ENCODE measurements at places on chromosomes 5 and 9. TPM values are rescaled to one million over a fixed set of nuclear protein-coding genes. Genes with fewer than 3 reads are reported as not detected.

The DMRTA1 gene
- total RNA-seq: 0.05 TPM

The IFNA21 gene
- not detected for total RNA-seq

The MSMP gene
- total RNA-seq: 66.8 TPM

The ZFP2 gene
- total RNA-seq: 1.0 TPM

The FRMD3 gene
- total RNA-seq: 6.1 TPM

The CCNO gene
- total RNA-seq: not detected

The UBE2B gene
- total RNA-seq: 51.4 TPM

DNA sequence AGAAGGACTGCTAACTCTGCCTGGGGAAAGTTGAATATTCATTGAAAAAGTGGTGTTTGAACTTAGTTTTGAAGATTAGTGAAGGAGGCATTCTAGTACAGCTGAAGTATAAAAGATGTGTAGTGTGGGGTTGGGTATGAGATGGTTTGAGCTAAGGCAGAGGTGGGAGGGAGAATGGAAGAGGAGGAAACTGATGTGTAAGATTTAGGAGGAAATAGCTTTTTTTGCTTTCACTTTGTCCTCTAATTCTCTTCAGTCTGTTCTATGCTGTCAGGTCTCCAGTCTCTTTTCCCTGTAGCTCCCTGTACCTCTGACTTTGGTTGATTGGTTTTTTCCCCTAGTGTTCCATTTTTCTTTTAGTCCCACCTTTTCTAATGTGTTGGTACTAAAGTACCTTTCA is 9.0 kb downstream of the CREBRF start:
- no peak for DNase-seq

DNA sequence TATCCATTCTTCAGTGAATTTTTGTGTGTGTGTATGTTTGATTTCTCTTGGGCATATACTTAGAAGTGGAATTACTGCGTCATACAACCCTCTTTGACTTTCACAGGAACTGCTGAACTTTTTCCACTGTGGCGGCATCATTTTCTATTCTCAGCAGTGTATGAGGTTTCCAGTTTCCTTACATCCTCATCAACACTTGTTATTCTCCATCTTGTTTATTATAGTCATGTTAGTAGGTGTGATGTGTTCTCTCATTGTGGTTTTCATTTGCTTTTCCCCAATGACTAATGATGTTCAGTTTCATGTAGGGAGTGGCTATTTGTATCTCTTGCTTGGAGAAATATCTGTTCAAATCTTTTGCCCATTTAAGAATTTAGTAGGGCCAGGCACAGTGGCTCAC is 2.6 kb downstream of the ZNF79 start:
- DNase-seq: no peak

DNA sequence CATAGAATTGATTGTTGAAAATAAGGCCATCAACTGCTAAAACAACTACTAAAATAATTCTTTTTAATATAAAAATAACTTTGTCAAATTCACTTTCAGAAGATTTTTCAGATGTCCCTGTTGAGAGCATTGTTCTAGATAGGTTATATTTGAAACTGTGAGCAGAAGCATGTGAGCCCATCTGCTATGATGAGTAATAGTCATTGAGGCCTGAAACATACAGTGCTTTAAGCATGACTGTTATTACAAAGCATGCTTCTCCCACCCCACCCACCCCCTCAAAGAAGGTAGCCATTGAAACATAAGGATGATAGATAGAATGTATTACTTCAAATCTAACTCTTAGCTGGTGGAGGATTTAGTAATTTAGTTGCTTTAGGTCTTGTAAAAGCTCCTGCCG is 86.0 kb downstream of the UHRF2 start:
- DNase-seq: peak; percentile 32

DNA sequence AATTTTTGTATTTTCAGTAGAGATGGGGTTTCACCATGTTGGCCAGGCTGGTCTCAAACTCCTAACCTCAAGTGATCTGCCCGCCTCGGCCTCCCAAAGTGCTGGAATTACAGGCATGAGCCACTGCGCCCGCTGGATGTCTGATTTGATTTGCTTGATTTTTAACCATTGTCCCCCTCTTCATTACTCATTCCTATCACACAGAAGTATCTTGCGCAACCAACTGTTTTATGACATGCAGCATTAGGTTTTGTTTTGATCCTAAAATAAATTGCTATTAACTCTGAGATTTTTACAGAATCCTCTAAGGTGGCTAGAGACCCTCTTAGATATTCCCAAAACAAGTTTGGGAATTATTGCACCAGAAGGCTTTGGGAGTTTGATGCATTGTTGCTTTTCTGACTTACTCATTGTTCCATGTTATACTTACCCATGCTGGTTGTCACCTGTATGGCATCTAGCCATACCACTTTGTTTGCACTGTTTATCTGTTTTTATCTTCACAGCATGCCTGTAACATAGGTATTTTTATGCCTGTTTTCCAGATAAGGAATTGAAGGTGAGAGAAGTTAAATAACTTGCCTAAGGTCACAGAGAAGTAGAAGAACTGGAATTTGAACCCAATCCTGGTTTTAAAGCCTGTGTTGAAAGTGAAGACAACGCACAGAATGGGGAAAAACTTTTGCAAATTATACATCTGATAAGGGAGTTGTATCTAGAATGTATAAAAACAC is 35.9 kb upstream of the PWWP2A start:
- no peak for DNase-seq

- DNase-seq: no peak
These were observed 100.0 kb upstream of the IFNK start for GRCh38 chr9:27423915-27424710.

- no peak for DNase-seq
These were observed 271.6 kb downstream of the MAST4 start for GRCh38 chr5:66867618-66868322.

GRCh38 chr9:73371801-73372200 is 220.1 kb downstream of the ANXA1 start:
- DNase-seq: no peak

GRCh38 chr9:68847765-68848164 is 142.7 kb downstream of the PIP5K1B start:
- DNase-seq: no peak

DNA sequence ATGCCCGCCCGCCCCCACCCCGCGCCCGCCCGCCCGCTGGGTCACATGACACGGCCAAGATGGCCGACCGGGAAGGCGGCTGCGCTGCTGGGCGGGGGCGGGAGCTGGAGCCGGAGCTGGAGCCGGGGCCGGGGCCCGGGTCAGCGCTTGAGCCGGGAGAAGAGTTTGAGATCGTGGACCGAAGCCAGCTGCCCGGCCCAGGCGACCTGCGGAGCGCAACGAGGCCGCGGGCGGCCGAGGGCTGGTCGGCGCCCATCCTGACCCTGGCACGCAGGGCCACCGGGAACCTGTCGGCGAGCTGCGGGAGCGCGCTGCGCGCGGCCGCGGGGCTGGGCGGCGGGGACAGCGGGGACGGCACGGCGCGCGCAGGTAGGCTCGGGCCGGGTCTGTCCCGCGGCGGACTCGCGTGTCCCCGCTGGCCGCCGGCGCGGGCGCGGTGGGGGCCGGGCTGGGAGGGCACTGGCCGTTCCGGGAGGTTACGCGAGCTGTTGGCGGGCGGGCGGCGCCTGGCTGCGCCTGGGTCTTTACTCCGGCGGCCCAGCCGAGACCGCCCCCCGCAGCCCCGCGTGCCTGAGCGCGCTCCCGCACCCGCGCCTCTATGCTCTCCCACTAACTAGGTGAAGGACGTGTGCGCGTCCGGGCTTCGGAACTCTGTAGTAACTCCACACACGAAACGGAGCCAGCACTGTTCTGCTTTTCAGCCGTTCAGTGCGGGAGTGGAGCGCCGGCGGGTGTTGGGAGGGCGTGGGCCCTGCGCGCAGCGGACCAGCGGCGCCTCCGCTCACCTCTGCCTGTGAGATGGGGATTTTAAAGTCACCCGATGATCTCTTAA is at the start of gene RUFY1:
RUFY1 (plus strand) TSS at position 44 of the 832 bp plus-strand sequence; CDS start at position 60, 16 bp downstream.
- peak; percentile 84 for DNase-seq

GRCh38 chr5:106312360-106312759 is 1358.4 kb downstream of the EFNA5 start:
- DNase-seq: no peak

DNA sequence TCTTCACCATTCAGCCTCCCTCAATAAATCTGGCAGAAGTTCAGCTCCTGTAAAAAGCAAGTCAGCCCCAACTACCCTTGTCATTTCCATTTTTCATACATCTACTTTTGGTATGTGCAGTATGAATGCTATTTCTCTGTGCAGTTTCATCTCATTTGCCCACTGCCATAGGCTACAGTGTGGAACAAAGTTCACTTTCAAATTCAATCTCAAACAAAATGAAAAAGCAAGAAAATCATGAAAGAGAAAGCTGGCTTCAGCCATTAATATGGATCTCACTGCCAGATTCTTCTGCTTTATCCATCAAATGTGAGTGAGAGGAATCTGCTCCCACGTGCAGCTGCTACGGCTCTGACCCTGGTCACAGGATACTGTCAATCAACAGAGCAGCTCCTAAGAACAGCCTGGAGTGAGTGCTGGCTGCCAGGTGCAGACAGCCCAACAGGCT is 494.2 kb downstream of the ZNF608 start:
- no peak for DNase-seq

- no peak for DNase-seq
These were observed 209.7 kb downstream of the ESM1 start for GRCh38 chr5:54775645-54776044.

DNA sequence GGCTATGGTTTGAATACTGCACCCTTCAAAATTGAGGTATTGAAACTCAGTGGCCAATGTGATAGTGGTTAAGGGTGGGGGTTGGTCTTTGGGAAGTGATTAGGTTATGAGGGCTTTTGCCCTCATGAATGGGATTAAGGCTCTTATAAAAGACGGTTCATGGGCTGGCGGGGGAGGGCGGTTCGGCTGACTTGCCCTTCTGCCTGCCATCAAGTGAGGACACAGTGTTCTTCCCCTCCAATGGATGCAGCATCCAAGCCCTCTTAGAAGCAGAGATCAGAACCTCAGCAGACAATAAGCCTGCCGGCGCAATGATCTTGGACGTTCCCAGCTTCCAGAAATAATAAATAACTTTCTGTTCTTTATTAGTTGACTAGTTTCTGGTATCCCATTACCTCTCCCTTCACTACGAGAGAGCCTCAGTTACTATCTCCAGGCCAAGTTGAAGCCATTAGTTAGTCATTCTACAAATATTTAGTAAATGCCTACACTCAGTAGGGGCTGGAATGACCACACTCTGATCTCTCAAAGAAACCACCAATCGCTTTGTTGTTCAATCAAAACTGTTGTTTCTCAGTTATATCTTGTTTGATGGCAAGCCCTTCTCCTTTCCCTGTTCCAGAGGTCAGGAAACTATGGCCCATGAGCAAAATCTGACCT is 219.3 kb downstream of the TSSK1B start:
- DNase-seq: no peak

DNA sequence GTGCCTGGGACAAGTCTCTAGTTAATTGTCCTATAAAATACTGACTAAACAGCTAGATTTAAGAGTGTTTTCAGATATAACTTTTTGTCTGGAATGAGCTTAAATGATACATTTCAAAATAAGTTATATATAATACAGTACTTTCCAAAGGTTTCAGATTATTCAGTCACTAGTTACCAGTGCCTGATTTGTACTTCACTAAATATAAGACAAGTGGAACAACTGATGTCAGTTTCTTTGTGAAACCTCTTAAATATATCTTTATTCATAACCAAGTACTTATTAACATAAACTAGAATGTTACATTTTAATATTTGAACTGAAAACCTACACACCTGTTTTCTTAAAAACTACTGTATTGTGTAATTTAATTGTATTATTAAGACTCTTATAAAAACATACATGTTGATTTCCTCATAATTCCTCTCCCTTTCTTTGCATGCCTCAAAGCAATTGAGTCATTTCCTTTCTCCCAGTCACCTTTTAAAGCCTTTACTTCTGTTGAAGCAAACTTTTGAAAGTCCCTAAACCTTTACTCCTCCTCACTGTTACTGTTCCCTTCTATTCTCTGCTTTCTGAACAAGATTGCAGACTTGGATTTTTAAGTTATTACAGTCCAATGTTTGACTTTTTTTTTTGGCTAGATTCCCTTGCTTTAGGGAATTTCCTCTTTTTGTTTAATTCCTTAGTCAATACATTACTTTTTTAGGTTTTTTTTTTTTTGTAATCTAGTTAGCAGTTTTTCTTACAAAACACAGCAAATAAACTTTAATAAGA is 8.7 kb upstream of the SEMA6A start:
- DNase-seq: peak; percentile 37

DNA sequence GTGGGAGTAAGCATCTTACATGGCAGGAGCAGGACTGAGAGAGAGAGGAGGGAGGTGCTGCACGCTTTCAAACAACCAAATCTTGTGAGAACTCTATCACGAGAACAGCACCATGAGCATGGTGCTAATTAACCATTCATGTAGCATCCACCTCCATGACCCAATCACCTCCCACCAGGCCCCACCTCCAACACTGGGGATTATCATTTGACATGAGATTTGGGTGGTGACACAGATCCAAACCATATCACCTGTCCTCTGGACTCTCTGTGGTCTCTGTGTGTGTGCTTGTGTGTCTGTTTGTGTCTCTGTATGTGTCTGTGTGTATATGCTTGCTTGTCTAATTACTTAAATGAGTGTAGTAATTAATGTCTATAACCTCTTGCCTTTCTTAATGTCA is 31.1 kb downstream of the SEC61B start:
- no peak for DNase-seq

GRCh38 chr5:111950660-111951059 is 193.7 kb upstream of the NREP start:
- DNase-seq: no peak

GRCh38 chr5:135498637-135498995 is 37.1 kb downstream of the NEUROG1 start:
- DNase-seq: no peak

DNA sequence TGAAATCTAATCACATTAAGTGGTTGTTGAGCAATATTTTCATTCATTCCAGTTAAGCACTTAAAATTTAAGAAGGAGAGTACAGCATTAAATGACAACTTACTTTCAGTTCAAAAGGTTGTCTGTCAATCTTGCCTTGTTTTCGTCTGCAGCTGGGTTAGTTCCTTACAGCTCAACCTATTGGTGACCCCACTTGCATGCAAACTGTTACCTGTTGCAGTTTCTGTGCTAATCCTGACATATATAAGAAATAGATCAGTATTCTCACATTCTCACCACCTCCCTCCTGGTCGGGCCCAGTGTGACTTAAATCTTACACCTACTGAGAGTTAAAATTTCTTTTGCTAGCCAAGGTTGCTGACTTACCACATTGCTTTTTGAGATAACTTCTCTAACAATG is 191.8 kb upstream of the SMC2 start:
- no peak for DNase-seq

DNA sequence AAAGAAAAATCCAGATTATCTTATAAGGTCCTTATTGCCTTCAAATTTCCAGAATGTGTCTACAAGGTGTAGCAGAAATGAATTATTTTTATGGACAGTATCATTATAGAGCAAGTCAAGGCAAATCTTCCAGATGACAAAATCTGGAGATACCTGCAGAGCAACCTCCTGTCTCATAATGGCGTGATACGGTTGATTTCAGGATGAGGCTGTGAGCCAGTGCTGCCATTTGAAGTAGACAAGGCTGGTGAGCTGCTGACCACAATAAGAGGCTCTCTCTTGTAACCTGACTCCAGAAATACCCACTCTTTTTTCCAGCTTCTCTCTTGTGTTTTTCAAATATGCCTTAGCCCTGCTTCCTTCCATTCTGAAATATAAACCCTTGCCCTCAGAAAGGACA is 108.2 kb downstream of the HTR1A start:
- DNase-seq: no peak
